ENCODE measurements at places on chromosomes 5 and 9.

- no peak for DNase-seq
Measured at GRCh38 chr9:130944510-130945058, 5.5 kb upstream of the FIBCD1 start.

GRCh38 chr9:112939418-112939817 is 48.7 kb upstream of the SLC46A2 start:
- DNase-seq: no peak

DNA sequence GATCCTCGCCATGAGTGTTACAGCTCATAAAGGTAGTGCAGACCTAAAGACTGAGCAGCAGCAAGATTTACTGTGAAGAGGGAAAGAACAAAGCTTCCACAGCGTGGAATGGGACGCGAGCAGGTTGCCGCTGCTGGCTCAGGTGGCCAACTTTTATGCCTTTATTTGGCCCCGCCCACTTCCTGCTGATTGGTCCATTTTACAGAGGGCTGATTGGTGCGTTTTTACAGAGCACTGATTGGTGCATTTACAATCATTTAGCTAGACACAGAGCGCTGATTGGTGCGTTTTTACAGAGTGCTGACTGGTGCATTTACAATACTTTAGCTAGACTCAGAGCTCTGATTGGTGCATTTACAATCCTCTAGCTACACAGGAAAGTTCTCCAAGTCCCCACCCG is 13.9 kb downstream of the PLK2 start:
- no peak for DNase-seq

DNA sequence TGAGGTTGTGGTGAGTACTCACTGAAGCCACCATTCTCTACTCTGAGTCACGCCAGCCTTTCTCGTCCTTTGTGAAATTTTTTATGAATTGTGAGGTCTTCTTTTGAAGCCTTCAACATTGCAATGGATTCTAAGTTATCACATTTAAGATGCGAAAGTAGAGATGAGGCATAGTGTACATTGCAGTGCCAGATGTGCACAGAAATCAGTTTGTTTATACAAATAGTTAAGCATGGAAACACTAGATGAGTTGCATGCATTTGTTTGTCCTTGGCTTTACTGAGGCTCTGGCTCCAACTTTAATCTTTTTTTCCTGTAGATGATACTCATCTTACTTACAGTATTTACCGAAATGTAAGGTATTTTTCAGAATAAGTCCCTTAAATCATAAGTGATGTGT is 453.7 kb upstream of the RIOK2 start:
- DNase-seq: no peak

- no peak for DNase-seq
Measured at GRCh38 chr9:125356032-125356431, 94.4 kb downstream of the GAPVD1 start.

- no peak for DNase-seq
Measured at GRCh38 chr5:10760096-10760920, 726 bp downstream of the DAP start.

GRCh38 chr5:133947431-133947841 is 21.0 kb downstream of the C5orf15 start:
- DNase-seq: no peak

- no peak for DNase-seq
Measured at GRCh38 chr9:13688223-13688989, 408.9 kb upstream of the MPDZ start.
